ENCODE measurements at places on chromosomes 6 and 20. TPM values are rescaled to one million over a fixed set of nuclear protein-coding genes. Genes with fewer than 3 reads are reported as not detected.
A peak's percentile ranks its signal among the peaks of the same experiment; 100 is the strongest.

DNA sequence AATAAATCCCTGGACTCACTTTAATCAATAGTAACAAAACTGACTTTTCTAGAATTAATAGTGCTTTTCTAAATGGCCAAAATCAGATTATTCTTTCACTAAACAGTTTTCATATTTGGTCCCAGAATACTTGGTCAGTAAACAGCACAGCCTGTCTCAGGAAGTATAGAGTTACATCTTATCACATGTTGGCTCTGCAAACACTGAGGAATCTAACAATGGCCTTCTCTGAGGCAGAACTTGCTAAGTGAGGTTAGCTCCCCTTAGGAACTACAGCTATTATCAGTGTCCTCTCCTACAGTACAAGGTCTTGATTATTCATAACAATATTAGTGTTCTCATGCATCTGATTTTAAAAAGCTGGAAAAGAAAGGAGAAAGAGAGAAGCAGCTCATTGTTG is 1622.8 kb downstream of the HACE1 start:
- DNase-seq, result no peak
- H3K36me3 ChIP-seq, result no peaks in the 10 kb centered on the region
- H3K4me3 ChIP-seq, result no peak overlapping the region

DNA sequence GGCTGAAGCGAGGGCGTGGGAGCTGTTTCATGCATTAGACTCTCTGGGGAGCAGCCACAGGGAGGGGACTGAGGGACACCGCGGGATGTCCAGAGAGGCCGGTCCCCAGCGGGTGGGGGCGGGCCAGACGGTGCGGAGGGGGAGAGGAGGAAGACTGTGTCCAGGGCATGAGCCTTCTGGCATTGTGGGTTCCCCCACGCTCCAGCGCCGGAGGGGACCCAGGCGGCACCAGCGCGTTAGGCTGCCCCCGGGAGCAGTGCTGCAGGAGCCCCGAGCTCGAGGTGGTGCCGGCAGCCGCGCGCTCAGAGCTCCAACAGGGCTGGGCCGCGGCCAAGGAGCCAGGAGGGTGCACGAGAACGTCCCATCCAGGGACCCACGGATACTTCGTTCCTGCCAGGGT is 14.4 kb downstream of the SLC22A3 start:
- H3K36me3 ChIP-seq, result no peaks in the 10 kb centered on the region
- H3K27me3 ChIP-seq, result no peaks in the 10 kb centered on the region
- no peak for DNase-seq
- no peak overlapping the region for H3K27ac ChIP-seq
- H3K4me3 ChIP-seq, result no peak overlapping the region
- no peaks in the 10 kb centered on the region for H3K4me1 ChIP-seq

GRCh38 chr6:87724983-87725811 is 23.2 kb upstream of the AKIRIN2 start:
- H3K27ac ChIP-seq, result no peak overlapping the region
- no peak overlapping the region for H3K4me3 ChIP-seq
- no peak for DNase-seq
- H3K36me3 ChIP-seq, result no peaks in the 10 kb centered on the region
- H3K4me1 ChIP-seq, result peaks cover 4% of the 10 kb centered on the region

GRCh38 chr20:24969186-24970029 is 20.3 kb downstream of the CST7 start:
- no peak for DNase-seq

DNA sequence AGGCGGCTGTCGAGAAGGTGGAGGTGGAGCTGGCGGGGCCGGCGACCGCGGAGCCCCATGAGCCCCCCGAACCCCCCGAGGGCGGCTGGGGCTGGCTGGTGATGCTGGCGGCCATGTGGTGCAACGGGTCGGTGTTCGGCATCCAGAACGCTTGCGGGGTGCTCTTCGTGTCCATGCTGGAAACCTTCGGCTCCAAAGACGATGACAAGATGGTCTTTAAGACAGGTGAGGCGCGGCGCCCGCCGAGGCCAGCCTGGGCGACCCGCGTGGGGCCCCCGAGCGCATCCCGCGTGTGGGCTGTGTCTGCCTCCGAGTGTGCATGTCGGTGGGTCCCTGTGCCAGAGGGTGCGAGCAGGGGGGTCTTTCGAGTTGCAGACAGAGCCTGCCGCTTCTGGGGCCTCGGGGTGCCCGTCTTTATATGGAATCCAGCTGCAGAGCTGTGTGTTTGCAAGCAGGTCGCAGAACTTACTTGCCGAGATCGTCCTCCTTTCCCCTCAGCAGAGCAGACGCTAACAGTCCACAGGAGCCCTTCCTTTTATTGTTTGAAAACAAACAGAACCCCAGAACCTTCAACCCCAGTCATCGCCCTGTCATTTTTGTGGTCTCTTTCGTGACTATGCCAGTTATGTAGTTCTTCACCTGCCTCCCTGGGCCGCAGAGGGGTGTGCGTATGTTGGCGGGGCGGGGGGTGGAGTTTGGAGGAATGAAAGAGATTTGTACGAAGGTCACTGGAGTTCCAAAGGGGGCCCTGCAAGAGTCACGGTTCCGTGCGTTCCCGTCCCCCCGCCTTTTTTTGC is 766 bp downstream of the SLC16A10 start:
- no peaks in the 10 kb centered on the region for H3K4me1 ChIP-seq
- peak overlapping the region; percentile 7 for H3K27ac ChIP-seq
- peak overlapping the region; percentile 58 for H3K4me3 ChIP-seq
- peak; percentile 31 for DNase-seq
- peaks cover 9% of the 10 kb centered on the region for H3K27me3 ChIP-seq
- H3K36me3 ChIP-seq, result no peaks in the 10 kb centered on the region

- peaks cover 18% of the 10 kb centered on the region for H3K4me1 ChIP-seq
- no peak overlapping the region for H3K4me3 ChIP-seq
- H3K36me3 ChIP-seq, result peaks cover 7% of the 10 kb centered on the region
- H3K27me3 ChIP-seq, result no peaks in the 10 kb centered on the region
- H3K27ac ChIP-seq, result no peak overlapping the region
- no peak for DNase-seq
Observed at GRCh38 chr6:136517002-136517401, 33.2 kb downstream of the MAP7 start.

GRCh38 chr20:58097429-58097828 is 131.0 kb downstream of the ANKRD60 start:
- no peak for DNase-seq
- no peak overlapping the region for H3K4me3 ChIP-seq
- H3K36me3 ChIP-seq, result no peaks in the 10 kb centered on the region
- no peak overlapping the region for H3K27ac ChIP-seq
- no peaks in the 10 kb centered on the region for H3K4me1 ChIP-seq

DNA sequence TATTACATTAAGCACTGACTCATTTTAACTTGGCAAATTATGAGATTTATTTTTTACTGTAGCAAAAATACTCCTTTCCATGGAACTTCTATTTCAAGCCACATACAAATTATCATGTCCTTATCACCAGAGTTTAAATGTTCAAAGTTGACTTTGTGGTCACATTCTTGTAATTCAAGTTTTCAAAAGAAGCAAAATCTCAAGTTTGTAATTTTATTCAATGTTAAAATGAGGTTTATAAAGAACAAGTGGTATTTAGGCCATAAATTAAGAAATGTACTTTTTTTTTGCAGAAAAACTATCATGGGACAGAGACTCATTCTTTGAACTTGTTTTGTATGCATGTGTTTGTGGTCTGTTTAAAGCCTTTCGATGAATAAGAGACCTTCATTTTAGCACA is 811.5 kb downstream of the TENT5A start:
- no peak overlapping the region for H3K4me3 ChIP-seq
- no peaks in the 10 kb centered on the region for H3K4me1 ChIP-seq
- no peaks in the 10 kb centered on the region for H3K27me3 ChIP-seq
- no peak overlapping the region for H3K27ac ChIP-seq
- no peaks in the 10 kb centered on the region for H3K36me3 ChIP-seq

DNA sequence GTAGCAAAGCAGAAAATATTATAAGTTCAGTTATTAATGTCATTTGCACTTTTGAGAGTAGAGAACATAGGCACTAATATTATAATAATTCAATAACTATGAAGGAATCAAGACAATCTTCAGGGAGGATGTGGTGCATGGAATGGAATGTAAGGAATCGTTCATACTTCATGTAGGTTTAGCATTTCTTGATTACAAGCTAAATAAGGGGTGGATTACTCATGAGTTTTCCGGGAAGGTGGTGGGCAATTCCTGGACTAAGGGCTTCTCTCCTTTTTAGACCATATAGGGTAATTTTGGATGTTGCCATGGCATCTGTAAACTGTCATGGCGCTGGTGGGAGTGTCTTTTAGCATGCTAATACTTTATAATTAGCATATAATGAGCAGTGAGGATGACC is 9.1 kb upstream of the BTNL2 start:
- H3K27ac ChIP-seq, result no peak overlapping the region
- peaks cover 17% of the 10 kb centered on the region for H3K4me1 ChIP-seq
- DNase-seq, result no peak
- no peak overlapping the region for H3K4me3 ChIP-seq
- H3K36me3 ChIP-seq, result no peaks in the 10 kb centered on the region

Gene GLP1R
- polyA plus RNA-seq, result 0.84 TPM

Gene PHIP
- polyA plus RNA-seq, result 32.5 TPM

Gene FERMT1
- 21.4 TPM for polyA plus RNA-seq

Gene KIF13A
- 34.4 TPM for polyA plus RNA-seq

Gene ANKRD66
- not detected for polyA plus RNA-seq

Measured in large intestine (tissue), 12 donors.